ENCODE measurements at places on chromosomes 4 and X.

GRCh38 chr4:5460106-5460801 lies 248.1 kb downstream of the EVC2 start:
- DNase-seq, result no peak

DNA sequence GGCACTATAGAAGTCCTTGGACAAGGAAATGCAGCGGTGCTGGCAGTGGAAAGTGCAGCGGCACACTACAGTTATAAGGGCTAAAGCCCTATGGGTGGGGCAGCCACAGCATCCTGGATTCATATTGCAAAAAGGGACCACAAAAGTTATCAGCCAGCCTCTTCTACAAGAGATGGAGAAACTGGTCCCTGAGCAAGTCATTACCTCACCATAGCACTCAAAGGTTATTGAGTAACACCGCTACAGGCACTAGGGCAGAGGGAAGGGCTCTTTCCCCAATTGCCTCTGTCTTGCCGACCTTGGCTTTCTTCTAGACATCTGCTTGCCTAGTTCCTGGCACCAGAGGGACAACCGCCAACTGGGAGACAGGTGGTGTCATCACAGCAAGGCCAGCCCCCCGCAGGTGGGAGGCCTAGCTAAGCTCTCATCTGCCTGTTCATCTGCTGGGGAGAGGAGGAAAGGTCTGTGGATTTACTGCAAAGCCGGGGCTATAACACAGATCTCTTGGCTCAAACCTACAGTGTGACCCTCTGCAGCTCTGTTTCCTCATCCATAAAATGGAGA lies 600.0 kb downstream of the BCOR start:
- peak; percentile 54 for DNase-seq

DNA sequence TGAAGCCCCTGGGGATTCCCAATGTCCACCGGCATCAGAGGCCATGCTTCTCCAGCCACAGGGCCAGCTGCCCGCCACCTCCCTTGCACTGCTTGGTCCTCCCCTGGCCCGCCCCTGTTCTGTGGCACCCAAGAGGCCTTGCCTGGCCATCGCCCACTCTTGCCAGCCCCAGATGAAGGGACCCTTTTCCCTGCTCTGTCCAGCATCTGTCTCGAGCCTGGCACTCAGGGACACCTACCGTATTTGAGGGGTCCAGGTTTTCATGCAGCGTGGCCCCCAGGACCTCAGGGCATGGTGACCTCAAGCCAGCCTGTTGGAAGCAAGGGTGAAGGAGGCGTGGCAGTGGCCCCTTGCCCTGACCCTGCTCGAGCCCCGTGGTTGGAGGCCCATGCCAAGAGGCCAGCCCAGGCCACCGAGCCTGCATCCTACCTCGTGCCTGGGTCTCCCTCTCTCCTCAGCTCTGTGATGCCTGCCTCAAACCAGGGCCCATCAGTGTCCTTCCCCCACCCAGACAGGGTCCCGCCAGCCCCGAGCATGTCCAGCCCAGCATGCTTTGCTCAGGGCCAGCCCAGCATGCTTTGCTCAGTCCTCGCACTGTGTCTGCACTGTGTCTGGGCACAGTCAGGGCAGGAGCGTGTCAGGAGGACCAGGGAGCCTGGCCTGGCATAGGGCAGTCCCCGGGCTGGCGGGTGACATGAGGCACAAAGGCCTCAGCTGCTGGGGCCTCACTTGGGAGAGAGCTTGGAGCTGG lies 14.3 kb upstream of the FGFR3 start:
- DNase-seq, result no peak

DNA sequence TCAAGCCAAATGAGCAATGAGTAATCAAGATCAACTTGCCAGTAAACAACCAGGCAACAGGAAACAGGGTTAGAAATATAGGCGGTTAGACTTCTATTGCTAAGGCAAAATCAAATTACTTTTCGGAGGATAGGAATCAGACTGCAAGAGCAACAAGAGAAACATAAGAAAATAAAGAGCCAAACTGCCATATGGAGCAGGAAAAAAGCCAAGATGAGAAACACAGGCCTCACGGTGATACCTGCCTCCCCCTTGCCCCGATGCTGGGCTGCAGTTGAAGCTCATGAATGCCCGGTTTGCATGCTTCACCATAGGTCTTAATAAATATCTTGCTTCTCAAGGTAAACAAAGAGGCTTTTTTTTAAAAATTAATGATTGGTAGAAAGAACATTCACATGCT lies 158.4 kb upstream of the MAGEC2 start:
- DNase-seq, result no peak

DNA sequence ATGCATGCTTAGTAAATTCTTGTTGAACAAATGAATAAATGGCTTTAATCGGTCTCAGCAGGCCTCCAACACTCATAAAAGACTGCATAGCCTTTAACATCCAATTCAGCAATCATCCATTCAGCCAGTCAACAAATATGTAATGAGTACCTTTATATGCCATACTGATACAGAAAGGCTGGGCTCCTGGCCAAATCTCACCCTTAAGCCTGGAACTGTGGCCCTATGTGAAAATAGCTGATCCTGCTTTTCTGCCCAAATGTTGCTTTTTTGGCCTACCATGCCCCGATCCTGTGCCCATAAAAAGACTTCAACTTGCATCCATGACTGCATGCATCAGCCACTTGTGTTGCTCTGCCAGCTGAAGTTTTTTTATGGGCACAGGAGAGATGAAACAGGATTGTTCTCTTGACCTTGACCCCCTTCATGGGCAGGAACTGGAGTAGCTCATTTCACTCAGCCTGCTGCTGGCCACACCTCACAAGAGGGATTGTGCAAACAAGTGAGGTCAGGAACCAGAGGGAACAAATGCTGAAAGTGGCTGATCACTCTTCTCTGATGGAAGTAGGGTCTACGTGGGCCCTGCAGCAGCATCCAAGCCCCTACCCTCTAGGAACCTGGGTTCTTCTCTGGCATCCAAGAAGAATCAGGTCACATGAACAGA lies 75.6 kb downstream of the NPY1R start:
- DNase-seq, result no peak
